NCI-H1417 treated with DMSO at 0.1 percent for 48 hours (cell line): ENCODE measurements at places on chromosomes 3 and 15.

DNA sequence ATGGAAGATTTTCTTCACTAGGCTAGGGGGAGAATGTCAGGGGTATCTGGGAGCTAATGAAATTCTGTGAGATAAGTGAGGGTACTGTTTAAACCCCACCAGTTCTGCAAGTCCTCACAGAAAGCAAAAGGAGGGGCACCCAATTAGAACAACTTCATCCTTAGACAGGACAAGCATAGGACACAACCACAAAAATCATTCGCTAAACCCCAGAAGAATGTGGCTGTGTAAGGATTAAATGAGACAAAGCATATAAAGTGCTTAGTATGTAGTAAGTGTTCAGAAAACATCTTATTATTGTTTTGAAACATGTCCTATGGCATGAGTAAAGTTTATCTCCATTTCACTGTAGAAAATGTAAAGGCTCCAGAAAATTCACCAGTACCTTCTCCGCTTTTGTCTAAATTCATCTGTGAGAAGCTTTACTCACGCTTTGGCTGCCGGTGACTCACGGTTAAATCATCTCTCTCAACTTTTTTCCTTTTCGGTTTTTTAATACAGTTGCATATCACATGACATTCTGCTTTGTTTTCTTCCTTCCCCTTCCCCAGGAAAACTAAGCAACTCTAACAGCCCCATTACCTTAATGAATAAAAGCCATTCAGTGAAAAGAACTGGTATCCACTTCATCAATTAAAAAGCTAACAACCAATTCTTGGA lies 1.7 kb downstream of the CLRN1 start:
- DNase-seq = no peak

GRCh38 chr3:184836090-184836822 lies 24.3 kb downstream of the VPS8 start:
- no peak for DNase-seq

DNA sequence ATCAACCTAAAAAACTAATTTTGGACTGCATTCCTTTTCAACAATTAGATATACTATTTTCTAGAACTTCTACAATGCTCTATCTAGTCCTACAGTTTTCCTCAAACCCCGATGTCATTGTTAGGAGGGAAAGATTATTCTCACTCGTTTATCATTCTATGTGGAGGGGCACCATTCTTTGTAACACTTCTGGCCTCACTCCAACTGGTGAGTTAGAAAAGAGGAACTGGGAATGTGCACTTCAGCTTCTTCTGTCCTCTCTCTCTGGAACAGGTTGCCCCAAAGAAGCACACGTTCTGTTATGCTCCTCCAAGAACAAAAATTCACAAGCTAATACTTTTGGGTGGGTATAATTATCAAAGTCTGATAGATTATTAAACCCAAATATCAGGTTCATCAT lies 137.9 kb downstream of the UACA start:
- DNase-seq = no peak

GRCh38 chr3:123745184-123745855 lies 138.8 kb downstream of the MYLK start:
- no peak for DNase-seq

- no peak for DNase-seq
These were observed 11.7 kb downstream of the ONECUT1 start for GRCh38 chr15:52778457-52778856.

- DNase-seq = no peak
These were observed 67.6 kb upstream of the TGFBR2 start for GRCh38 chr3:30538791-30539190.
